ENCODE measurements at places on chromosomes 5 and 9.

DNA sequence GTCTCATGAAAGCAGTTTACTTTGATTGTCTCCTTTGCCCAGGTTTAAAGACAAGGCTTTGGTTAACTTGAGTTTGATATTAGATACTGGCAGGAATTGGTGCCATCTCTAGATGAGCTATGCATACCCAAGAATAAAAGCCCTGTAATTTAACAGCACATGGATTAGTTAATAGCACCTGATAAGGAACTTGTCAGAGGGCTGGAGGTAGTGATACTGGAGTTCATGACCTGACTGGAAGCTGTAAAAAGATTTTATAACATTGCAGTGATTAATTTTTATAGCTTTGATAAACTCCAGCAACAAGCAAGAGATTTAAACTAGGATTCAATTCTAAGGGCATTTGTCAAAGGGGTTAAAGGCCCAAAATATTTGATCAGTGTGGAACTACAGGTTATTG is 34.9 kb upstream of the SYK start:
- no peak for DNase-seq

DNA sequence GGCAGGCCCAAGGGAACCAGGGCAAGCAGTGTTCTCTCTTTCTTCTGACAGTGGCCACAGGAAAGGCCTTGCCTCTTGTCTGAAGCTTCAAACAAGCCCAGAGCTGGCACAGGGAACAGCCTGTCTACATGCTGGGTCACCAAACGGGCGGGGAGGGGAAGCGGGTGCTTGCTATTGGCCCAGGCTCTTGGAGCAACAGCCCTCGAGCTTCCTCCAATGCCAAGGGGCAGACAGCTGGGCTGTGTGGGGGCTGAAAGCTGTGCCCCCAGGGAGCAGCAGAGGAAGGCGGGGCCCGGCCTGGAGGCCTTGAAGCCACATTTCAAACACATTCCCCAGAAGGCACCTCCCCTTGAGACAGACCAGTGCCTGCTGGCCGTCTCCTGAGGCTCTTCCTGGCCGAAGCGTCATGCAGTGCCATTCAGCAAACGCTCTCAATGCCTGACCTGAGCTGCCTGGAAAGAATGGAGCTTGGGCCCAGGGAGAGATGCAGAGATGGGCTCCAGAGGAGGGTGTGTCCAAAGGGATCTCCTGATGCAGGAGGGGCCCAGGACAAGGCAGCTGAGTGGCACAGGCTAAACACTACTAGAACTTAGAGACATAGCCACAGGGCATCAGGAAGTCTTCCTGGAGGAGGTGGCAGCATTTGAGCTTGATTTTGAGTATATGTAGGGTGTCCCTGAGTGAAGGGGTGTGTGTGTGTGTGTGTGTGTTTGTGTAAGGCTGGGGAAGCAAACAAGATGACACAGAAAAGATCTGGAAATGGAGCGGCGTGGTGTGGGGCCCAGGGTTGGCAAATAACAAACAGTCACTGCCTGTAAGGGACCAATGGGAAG is 2.5 kb downstream of the FIBCD1 start:
- peak; percentile 37 for DNase-seq

DNA sequence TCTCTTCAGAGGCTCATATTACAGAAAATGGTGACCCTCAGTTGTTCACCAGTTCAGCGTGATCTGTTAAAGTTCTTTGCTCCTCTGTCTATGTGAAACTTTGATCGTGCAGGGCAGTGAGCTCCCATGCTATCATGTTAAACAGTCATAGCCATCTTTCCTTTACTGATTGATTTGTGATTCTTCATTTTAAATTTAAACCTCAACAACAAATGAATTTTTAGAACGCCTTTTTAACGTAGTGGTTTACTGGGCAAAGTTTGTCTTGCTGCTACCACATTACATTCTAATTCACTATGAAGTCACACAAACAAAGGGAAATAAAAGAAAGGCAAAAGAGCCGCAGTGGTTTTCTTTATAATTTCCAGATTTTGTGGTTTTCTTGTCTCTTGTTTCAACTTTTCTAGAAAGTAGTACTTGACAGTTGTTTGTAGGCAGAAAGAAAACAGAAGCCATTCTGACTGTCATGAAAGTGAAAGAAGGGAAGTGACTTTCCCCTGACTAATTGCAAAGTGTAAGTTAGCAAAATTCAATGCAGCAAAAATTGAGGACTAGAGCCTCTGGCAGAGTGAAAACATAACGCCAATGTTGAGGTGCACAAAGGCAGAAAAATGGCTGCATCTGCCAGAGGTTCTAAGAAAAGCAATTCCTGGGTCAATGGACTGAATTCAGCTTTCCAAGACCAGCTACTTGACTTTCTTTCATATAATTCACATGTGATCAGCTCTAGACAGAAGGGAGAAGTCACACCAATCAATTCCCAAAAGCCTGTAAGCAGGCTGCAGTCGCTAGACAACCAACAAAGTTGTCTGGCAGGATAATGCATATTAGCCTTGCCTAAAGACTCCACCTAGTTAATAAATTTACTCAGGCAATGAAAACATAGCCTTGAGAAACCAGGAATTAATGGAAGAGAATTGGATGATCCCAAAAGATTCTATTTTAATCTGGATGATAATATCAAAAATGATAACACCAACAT is 7.1 kb upstream of the IFNA6 start:
- no peak for DNase-seq

DNA sequence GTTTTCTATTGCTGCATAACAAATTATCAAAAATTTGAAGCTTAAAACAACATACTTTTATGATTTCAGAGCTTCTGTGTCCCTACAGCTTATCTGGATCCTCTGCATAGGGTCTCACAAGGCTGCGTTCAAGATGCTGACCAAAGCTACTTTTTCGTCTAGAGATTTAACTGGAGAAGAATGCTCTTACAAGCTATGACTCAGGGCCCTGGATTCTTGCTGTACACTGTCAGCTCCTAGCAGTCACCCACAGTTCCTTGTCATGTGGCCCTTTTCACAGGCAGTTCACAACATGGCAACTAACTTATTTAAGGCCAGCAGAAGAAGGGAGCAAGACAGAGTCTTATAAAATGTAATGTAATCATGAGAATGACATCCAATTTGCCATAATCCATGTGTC is 70.8 kb upstream of the FAM174A start:
- peak; percentile 64 for DNase-seq

- no peak for DNase-seq
Measured at GRCh38 chr9:93124793-93125192, 9.3 kb downstream of the NINJ1 start.

GRCh38 chr9:86201474-86202337 is 57.8 kb downstream of the C9orf153 start:
- no peak for DNase-seq

DNA sequence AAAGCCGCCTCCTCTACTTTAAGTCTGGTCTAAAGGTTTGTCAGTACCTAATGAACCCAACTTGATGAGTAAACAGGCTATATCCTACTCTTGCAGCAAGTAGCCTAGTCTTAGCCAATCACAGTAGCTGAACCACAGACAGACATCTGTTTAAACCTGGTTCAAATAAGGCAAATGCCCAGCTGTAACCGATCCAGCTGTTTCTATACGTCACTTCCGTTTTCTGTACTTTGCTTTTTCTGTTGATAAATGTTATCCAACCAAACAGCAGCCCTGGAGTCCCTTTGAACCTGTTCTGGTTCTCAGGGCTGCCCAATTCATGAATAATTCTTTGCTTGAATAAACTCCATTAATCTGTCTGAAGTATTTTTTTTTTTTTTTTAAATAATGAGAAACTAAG is 76.9 kb upstream of the EQTN start:
- no peak for DNase-seq

GRCh38 chr5:949815-950560 is 57.3 kb downstream of the TRIP13 start:
- DNase-seq: no peak

GRCh38 chr5:150137168-150137957 is 18.3 kb downstream of the PDGFRB start:
- DNase-seq: peak; percentile 65

- DNase-seq: no peak
Measured at GRCh38 chr9:137669261-137669672, 50.5 kb downstream of the EHMT1 start.

DNA sequence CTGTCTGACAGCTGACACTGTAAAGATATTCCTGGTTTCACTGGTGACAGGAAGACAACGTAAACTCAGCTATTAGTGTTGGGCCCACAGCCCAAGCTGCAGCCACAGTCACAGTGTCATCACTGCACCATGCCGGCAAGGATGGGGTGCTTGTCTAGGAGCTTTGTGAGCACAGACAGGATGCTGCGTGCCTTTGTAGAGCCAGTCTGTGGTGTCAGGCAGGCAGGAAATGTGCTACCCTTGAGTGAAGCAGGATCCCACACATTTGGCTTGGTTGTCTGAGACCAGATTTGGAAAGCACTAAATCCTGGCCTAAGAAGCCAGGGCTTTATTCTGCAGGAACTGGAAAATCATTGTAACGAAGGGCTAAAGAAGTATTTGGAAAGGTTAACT is 121.6 kb upstream of the ADAMTS16 start:
- no peak for DNase-seq

- DNase-seq: peak; percentile 69
Measured at GRCh38 chr9:86098824-86099700, at the start of gene GOLM1. TSS of gene GOLM1 (minus strand) at chr9:86099558. CDS start at chr9:86079320, 20,238 bp downstream.

DNA sequence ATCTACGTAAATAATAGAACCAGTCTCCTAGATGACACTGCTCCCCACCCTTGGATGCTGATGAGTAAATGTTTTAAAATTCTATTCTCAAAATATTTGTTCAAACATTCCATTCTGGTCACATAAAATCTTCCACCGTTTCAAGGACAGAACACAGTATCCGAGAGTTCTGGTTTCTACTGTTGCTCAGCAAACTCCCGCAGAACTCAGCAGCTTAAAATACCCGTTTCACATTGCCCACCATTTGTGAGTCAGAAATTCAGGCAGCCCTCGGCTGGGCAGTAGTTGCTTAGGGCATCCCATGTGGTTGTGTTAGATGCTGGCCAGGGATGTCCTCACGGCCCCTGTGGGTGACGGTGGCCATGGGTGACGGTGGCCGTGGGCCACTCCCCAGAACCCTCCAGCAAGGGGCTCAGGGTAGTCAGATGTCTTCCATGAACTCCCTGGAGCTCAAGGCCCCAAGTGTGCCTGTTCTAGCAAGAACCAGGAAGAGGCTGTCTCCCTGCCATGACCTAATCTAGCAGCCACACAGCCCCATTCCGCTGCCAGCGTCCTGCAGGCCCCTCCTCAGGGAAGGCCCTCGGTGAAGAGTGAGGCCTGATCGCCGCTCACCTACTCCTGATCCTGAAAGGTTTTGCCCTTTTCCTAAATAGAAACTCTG is 17.4 kb downstream of the MGAT1 start:
- DNase-seq: peak; percentile 89

DNA sequence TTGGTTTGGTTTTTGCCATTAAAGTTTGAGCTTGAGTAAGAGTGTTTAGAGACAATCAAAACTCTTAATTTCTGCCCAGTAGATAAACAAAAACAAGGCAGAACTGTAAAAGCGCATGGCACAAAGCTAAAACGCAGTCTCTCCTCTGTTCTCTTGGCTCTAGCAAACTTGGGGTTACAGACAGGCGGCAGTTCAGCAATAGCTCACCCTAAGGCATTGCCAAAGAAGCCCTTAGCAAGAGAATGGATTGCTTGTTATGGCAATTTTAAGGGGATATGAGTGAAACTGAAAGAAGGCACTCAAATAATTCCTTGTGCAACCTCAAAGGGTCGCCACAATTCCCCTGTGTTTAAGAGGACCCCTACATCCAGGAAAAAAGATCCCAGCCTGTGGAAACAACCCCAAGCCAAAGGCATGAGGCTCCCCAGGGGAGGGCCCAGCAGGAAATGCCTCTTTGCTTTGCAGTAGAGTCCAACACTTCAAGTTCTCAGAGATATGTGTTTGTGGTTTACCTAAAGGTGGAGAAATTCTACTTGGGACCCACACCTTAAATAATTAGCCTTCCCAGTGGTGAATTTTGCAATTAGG is 317.0 kb upstream of the MPDZ start:
- DNase-seq: no peak

- DNase-seq: no peak
Measured at GRCh38 chr9:89844075-89844474, 239.3 kb downstream of the GADD45G start.

GRCh38 chr5:38547257-38547656 is 9.2 kb downstream of the LIFR start:
- peak; percentile 62 for DNase-seq

GRCh38 chr9:125460346-125460745 is 198.7 kb downstream of the GAPVD1 start:
- peak; percentile 31 for DNase-seq

DNA sequence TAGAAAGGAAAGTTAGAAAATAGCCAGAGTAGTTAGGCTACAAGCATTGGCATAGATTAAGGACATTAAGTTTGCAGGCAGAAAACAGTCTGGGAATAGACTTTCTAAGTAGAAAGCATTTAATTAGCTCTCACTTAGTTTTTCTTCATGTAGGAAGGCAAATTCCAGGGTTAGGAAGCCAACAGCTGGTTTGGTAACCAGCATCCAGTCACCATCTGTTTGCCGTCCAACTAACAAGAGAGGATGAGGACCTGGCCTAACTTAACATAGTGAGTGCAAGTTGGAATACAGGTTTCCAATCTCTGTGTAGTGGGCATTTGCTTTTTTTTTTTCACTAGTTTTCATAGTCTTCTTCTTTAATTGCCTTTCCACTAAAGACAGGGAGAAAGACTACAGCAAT is 121.7 kb upstream of the NR3C1 start:
- DNase-seq: no peak

DNA sequence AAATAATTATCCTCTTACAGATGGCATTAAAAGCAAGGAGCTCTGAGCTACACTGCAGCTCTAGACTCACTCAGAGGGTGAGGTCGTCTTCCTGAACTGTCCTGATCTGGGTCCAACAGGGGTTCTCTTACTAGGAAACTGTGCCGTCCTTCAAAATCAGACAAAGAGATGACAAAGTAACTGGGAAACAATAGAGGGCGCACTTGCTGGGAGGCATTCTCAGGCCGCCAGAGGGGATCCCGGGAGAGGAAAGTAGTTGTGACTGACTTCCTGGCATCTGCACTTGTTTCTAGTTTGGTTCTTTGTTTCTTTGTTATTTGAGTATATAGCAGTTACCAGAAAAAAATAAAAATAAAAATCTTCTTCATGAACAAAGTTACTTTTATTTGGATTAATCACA is 142.9 kb upstream of the MSX2 start:
- DNase-seq: no peak

GRCh38 chr9:135944444-135945252 is 16.5 kb downstream of the UBAC1 start:
- no peak for DNase-seq

Data from iris pigment epithelial cell (primary cell).